ENCODE measurements at places on chromosomes 3 and 15. TPM values are rescaled to one million over a fixed set of nuclear protein-coding genes. Genes with fewer than 3 reads are reported as not detected.

DNA sequence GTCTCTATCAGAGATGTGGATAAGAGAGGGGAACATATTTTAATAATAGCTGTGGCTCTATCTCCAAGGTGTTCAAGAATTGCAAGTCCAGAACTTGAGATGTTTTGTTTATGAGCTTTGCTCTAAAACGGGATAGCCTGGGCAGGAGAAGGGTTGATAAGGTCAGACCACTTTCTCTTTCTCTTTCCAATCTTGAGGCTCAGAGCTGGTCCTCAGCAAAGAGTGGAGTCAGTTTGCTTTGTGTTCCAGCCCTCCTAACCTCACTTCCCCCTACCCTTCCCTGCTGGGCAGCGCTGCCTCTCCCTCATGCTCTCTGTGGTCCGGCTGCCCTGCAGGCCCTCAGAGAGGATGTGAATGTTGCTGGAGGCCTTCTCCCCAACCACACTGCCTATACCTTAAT is 13.8 kb downstream of the KLHL6 start:
- DNase-seq = no peak

DNA sequence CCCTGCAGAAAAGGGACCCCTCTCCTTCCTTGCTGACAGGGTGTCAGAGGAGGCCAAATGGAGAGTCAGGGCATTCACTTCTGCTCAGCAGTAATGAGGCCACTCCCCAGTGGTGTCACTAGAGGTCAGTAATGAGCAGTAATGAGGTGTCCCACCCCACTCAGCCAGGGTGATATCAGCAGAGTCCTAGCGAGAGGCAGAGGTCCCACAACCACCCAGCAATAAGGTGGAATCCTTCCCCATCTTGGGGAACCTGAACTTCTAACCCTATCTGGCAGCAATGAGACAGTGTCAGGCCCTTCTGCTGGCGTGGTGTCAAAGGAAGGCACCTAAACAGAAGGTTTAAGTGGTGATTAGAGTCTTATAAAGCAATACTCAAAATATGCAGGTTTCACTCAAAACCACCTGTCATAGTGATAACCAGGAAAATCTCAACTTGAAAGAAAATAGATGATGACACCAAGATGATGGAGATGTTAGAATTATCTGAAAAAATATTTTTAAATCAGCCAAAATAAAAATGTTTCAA is 12.9 kb downstream of the OCA2 start:
- DNase-seq = peak; percentile 61

The COL6A6 gene
- total RNA-seq = not detected

GRCh38 chr15:51658664-51659063 is 22.6 kb upstream of the SCG3 start:
- DNase-seq = no peak

The RPL14 gene
- 2,924 TPM for total RNA-seq

DNA sequence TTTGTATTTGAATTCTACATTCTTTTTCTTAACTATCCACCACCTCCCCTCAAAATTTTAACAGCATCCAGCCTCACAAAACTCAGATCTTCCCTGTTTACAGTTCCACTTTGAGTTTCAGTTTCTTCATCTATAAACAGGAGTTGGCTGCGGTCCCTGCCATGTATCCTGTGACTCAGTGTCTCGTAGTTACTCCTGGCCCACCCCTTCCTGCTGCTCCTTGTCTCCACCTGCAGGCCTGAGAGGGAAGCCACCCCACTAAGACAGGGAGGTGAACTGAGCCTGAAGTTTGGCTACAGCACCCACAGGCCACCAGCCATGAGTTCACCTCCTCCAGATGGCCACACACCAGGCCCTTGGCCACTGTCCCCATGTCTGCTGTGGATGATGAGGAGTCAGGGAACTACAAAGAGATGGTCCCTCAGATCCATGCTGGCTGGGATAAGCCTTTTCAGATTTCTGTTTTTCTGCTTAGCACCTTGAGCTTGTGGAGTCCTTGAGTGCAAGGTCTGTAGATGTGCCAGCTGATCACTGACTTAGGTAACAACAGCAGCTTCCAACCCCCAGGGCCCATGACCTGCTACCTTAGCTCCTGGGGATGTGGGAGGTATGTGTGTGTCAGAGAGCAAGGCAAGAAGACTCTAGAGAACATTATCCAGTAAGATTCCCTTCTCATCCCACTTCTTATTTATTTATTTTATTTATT is 37.5 kb downstream of the CD86 start:
- peak; percentile 86 for DNase-seq

The MORC1 gene
- total RNA-seq = not detected

- no peak for DNase-seq
Measured at GRCh38 chr3:142543307-142543706, 35.2 kb downstream of the ATR start.

DNA sequence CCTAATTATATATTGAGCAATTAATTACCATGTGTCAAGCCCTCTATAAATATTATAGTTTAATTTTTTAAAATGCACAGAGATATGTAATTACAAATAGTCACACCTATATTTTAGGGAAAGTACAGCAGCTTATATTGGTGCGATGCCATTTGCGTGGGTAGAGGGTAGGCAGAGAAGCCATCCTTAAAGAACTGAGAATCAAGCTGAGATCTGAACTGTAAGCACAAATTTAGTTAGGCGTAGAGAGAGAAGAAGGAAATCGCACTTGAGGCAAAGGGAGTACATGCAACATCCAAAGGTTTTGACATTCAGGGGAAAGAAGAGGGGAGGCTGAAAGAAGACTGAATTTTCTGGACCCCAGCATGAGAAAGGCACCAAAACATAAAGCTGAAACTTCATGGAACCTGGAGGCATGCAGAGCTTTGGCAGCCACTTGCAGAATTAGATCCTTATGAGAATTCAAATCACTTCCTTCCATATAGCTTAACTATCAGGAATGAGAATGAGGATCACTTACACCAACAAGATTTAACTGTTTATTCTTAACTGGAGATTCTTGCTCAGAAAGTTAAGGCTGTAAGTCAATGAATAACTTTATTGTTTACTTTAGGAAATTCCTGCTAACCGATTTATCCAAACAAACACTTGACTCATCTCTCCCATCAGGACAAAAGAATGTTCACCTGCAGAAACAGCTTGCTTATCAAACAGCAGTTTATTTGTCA is 114.3 kb downstream of the TGFBR2 start:
- no peak for DNase-seq

- DNase-seq = no peak
Measured at GRCh38 chr3:155872904-155873646, 2.6 kb downstream of the GMPS start.

The C3orf20 gene
- 0.12 TPM for total RNA-seq

DNA sequence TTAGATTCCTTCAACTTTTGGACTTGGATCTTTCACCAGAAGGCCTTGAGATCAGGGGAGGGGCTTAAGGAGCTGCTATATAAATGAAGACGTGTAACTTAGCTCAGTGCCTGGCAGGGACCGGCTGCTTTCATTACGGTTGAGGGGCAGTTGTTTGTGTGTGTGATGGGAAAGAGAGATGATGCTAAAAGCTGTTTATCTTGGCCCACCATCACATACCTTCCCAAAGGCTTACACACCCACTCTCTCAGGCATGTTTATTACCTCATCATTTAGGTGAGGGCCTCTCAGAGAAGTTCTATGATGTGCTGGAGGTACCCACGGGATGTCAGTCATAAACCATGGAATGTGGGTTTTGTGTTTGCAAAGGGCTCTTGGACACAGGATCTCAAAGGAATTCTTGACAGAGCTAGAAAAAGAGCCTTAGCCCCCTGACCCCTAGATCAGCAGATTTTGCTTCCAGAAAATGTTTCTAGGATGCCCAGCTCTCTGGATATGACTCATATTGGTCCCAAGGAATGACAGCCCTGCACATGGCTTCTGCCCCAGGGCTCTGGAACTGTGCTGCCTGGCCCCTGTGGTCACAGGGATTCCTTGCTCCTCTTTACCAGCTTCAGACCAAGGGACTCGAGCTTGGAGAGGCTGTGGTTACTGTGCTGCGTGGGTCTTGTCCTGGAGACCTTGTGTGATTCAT is 15.9 kb upstream of the SMAD3 start:
- DNase-seq = no peak

DNA sequence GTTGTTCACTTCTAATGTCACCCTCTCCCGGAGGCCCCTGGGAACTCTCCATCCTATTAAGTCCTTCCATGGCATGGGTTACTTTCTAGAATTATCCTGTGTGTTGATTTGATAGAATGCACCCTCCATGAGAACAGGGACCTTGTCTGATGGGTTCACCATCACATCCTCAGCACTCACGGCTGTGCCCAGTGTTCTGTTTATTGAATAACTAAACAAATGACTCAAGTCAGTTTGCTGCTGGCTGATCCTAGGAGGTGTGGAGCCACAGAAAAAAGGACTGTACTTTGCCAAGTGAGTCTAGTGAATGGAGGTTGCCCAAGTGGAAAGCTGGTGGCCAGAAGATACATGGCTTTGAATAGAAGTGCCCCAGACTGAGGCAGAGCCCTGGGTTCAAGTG is 48.5 kb upstream of the RAB6B start:
- no peak for DNase-seq

- peak; percentile 59 for DNase-seq
Measured at GRCh38 chr3:183287301-183287971, 34.4 kb downstream of the B3GNT5 start.

DNA sequence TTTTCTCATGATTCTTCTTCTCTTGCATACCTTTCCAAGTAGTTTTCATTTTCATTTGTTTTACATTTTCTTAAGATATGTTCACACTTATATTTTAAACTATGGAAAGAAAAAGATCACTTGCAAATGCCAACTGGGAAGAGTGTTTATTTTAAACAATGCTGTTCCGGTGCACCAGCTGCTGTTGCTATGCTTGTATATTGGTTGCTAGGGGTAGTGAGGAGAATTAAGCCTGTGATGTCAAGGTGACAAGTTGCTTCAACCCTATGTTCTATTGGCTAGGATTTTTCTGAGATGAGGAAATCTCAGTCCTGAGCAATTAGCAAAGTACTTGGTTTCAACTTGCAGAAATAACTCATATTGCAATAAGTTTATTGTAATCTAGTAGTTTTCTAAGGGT is 500.1 kb downstream of the MFSD1 start:
- no peak for DNase-seq

The HHATL gene
- total RNA-seq = not detected

DNA sequence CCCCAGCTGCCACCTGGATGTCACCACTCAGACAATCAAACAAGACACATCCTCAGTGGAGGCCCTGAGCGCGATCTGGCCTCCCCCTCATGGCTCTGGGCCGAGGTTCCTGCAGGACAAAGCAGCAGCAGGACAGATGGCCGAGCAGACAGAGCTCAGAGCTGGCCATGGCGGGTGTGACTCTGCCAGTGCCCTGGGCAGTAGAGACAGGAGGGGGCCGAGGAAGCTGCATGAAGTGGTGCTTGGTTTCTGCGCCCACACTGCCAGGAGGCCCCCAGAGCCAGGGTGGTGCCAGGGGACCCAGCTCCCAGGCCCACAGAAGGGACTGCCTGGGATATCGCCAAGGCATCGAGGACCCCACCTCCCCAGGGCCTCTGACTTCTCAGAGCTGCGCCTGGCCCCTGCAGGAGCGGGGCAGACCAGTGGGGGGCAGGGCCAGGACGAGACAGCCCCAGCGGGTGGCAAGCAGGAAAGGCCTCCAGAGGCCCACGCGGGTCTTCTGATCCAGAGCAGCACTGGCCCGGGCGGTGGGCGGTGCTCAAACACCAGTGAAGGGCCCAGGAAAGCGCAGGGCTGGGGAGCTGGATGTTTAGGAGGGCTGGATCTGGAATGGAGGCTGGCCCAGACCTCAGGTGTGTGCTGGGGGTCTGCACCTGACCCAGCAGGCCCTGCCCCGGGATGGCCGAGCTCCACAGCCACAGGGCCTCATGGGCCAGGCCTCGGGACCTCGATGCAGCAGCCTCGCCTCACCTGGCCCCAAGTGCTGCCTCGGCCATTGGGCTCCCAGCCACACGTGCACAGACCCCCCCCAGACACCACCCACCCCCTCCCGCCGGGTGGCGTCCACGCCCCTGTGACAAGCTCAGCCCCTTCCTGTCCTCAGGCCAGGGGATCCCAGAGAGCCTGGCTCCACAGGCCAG is 76.0 kb downstream of the GOLGA8G start:
- DNase-seq = no peak

The GRIP2 gene
- total RNA-seq = not detected

- no peak for DNase-seq
Measured at GRCh38 chr3:80696280-80696679, 928.5 kb upstream of the ROBO1 start.

DNA sequence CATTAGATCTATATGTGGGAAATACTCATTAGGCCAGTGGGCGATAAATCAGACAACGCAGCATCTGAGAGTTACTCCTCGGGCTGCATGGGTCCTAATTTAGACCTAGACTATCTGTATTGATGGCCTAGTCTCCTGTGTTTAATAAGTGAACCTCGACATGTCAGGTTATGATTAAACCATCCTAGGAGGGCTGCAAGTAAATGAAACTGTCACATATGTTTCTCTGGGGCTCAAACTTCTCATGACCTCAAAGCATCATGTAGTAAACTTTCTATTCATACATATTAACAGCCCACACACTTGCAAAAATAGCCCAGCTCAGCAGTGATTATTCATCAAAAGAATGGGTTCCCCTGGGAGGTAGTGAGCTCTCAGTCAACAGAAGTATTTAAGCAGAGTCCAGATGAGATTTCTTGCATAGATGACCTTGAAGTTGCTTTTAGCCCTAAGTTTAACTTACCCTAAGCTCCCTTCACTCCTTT is 51.6 kb downstream of the RAB11A start:
- DNase-seq = no peak
